ENCODE measurements at places on chromosomes 1 and 21. TPM values are rescaled to one million over a fixed set of nuclear protein-coding genes. Genes with fewer than 3 reads are reported as not detected.

DNA sequence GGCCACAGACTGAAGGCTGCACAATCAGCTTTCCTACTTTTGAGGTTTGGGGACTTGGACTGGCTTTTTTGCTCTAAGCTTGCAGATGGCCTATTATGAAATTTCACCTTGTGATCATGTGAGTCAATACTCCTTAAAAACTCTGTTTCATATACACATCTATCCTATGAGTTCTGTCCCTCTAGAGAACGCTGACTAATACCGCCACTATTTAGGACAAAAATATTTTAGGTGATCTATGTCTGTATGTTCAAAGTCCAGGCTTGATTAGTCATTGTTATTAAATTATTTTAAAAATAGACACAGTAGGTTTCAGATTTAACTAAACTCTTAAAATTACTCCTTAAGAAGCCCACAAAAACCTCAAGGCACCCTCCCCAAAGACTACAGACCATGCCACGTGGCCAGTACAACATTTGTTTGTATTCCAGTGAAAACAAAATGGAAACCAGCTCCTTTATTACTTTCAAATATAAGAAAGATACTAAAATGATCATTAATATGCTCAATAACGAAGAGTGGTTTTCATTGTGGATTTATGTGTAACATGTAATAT lies 63.1 kb downstream of the TMPRSS15 start:
- no peaks in the 10 kb centered on the region for H3K27me3 ChIP-seq
- no peaks in the 10 kb centered on the region for H3K36me3 ChIP-seq
- H3K4me1 ChIP-seq: no peaks in the 10 kb centered on the region
- H3K27ac ChIP-seq: no peak overlapping the region

DNA sequence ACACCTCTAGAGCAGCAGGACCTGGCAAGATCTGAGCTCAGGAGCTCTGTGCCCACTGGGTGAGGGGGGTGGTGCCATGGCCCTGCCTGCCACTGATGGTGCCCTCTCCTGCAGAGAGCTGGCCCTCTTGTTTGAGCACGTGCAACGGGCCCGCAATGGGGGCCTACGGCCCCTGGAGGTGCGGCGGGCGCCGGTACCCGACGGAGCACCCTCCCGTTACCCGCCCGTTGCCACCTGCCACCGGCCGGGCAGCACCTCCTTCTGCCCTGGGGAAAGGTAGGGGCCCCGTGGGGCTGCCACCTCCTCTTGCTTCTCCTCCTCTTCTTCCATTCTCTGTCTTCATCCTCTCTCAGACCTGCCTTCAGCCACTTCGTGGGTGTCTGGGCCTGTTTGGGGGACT lies 38.2 kb downstream of the CITED4 start:
- H3K36me3 ChIP-seq: no peaks in the 10 kb centered on the region
- peaks cover 39% of the 10 kb centered on the region for H3K4me1 ChIP-seq
- no peak for DNase-seq

GRCh38 chr1:104878203-104878909 lies 1128.7 kb downstream of the AMY1C start:
- H3K27ac ChIP-seq: no peak overlapping the region
- no peak overlapping the region for H3K4me3 ChIP-seq
- H3K36me3 ChIP-seq: no peaks in the 10 kb centered on the region
- H3K27me3 ChIP-seq: no peaks in the 10 kb centered on the region
- DNase-seq: no peak

DNA sequence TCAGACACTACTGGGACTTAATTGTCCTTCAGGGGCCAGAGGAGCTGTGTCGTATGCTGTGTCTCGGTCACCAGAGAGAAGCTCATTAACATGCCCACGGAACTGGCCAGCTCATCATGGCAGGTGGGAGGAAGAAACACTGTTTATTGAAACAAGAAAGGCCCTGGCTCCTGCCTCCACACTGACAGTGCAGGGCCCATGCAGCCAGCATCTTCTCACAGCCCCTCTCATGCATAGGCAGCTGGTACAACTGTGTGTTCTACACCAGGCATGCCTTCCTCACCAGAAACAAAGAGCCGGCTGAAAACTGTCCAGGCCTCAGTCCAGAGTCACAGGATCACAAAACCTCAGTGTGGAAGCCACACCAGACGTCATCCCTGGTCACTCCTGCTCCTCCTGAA lies 106.0 kb downstream of the UBE2U start:
- no peak overlapping the region for H3K4me3 ChIP-seq
- no peak overlapping the region for H3K27ac ChIP-seq
- H3K27me3 ChIP-seq: peaks cover 2% of the 10 kb centered on the region
- no peaks in the 10 kb centered on the region for H3K4me1 ChIP-seq
- H3K36me3 ChIP-seq: no peaks in the 10 kb centered on the region

- no peaks in the 10 kb centered on the region for H3K36me3 ChIP-seq
- no peaks in the 10 kb centered on the region for H3K27me3 ChIP-seq
- H3K4me3 ChIP-seq: no peak overlapping the region
- no peak overlapping the region for H3K27ac ChIP-seq
These were observed 137.0 kb downstream of the BRINP2 start for GRCh38 chr1:177307771-177308170.

DNA sequence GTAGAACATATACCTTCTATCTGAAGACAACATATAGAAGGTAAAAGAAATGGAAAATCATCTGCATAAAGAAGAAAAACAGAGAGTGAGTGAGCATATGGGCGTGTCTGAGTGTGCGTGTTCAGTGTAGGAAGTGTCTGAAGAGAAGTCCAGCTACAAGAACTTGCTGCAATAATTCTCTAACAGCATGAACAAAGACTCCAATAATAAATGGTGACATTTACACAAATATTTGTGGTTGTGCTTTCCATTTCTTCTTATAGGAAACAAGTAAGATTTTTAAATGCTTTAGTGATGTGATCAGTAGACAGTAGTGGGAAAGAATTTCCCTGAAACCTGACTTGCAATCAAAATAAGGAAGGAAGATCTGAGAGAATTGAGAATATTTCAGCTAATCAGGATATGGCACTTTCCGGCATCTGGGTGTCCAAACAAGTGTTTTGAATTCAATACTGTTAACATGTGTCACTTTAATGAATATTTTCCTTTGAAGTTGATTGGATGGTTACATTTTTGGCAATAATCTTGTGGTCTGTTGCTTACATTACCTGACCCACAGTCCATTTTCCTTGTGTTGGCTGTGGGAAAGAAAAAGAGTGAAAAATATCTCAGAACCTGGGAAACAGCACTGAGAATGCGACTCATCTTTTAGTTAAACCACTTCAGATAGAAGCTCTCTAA lies 154.0 kb downstream of the TGFB2 start:
- DNase-seq: no peak
- H3K27me3 ChIP-seq: no peaks in the 10 kb centered on the region
- no peak overlapping the region for H3K4me3 ChIP-seq
- no peaks in the 10 kb centered on the region for H3K36me3 ChIP-seq
- no peaks in the 10 kb centered on the region for H3K4me1 ChIP-seq
- H3K27ac ChIP-seq: no peak overlapping the region

DNA sequence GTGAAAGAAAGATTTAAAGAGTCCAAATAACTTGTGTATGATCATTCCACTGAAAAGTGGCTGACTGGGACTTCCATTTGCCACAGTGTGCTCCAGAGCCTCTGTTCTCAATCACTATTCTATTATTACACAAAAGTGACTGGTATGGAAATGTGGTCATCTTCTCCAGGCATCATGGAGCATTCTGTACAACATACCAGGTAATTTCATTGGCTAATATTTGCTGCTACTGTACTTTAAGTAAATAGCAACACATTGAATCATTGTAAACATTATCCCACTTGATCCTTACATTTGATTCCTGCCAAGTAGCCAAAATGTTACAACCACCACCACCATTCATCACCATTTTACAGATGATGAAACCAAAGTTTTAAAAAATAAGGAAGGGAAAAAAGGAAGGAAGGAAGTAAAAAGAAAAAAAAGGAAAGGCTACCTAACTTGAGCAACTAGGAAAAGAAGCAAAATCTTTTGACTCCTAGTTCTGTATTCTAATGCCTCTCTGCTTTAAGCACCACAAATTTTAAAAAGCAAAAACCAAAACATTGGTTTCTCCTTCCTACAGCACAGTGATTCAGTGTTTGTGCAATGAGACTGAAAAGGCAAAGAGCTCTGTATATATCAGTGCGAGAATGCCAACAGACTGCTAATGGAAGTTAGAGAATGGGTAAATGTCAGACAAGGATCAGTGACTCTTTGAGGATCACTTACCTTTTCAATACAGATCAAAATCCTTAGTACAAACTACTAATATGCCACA lies 361.4 kb upstream of the PTBP2 start:
- H3K4me1 ChIP-seq: peaks cover 5% of the 10 kb centered on the region
- H3K27me3 ChIP-seq: no peaks in the 10 kb centered on the region
- no peak overlapping the region for H3K27ac ChIP-seq
- H3K36me3 ChIP-seq: no peaks in the 10 kb centered on the region
- no peak for DNase-seq
- no peak overlapping the region for H3K4me3 ChIP-seq

- no peaks in the 10 kb centered on the region for H3K27me3 ChIP-seq
- peak overlapping the region; percentile 2 for H3K27ac ChIP-seq
- no peak for DNase-seq
- H3K36me3 ChIP-seq: peaks cover 38% of the 10 kb centered on the region
- no peak overlapping the region for H3K4me3 ChIP-seq
These were observed 10.1 kb downstream of the C1orf174 start for GRCh38 chr1:3889936-3890335.

DNA sequence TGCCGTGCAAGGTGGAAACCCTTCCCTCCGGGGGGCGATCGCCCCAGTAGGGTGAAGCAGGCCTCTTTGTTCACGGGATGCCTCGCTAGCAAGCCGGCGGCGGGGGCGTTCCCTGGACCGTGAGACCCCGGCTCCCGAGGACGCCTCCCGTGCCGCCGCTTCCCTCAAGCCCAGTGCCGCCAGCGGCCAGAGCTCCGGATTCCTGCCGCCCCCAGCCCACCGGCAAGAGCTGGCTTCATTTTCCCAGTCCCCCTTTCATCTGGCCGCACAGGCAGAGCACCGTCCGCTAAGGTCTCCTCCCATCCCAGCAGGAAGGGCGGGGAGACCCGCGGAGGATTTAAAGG lies 16.3 kb downstream of the IER5 start:
- peak overlapping the region; percentile 78 for H3K27ac ChIP-seq
- H3K4me1 ChIP-seq: peaks cover 73% of the 10 kb centered on the region
- H3K36me3 ChIP-seq: no peaks in the 10 kb centered on the region
- peak; percentile 62 for DNase-seq
- H3K4me3 ChIP-seq: peak overlapping the region; percentile 80
- peaks cover 34% of the 10 kb centered on the region for H3K27me3 ChIP-seq

- H3K27me3 ChIP-seq: no peaks in the 10 kb centered on the region
- H3K27ac ChIP-seq: no peak overlapping the region
- H3K4me1 ChIP-seq: no peaks in the 10 kb centered on the region
- peaks cover 6% of the 10 kb centered on the region for H3K36me3 ChIP-seq
These were observed 13.5 kb downstream of the FUCA1 start for GRCh38 chr1:23854568-23854967.

- no peaks in the 10 kb centered on the region for H3K27me3 ChIP-seq
- no peaks in the 10 kb centered on the region for H3K36me3 ChIP-seq
- no peak for DNase-seq
These were observed 247.7 kb downstream of the CAMTA1 start for GRCh38 chr1:7032992-7033391.

- H3K27me3 ChIP-seq: peaks cover 5% of the 10 kb centered on the region
- DNase-seq: peak; percentile 59
- H3K36me3 ChIP-seq: no peaks in the 10 kb centered on the region
- no peak overlapping the region for H3K27ac ChIP-seq
- peaks cover 6% of the 10 kb centered on the region for H3K4me1 ChIP-seq
These were observed 85.4 kb upstream of the OLIG2 start for GRCh38 chr21:32940079-32941014.

GRCh38 chr1:38585460-38585859 lies 274.1 kb downstream of the RRAGC start:
- no peak overlapping the region for H3K4me3 ChIP-seq
- peaks cover 14% of the 10 kb centered on the region for H3K4me1 ChIP-seq
- DNase-seq: no peak
- H3K27me3 ChIP-seq: peaks cover 47% of the 10 kb centered on the region
- no peaks in the 10 kb centered on the region for H3K36me3 ChIP-seq

GRCh38 chr1:113021430-113022085 lies 51.4 kb upstream of the LRIG2 start:
- no peaks in the 10 kb centered on the region for H3K4me1 ChIP-seq
- no peak for DNase-seq
- H3K27me3 ChIP-seq: no peaks in the 10 kb centered on the region
- H3K36me3 ChIP-seq: peaks cover 4% of the 10 kb centered on the region
- no peak overlapping the region for H3K27ac ChIP-seq
- H3K4me3 ChIP-seq: no peak overlapping the region

DNA sequence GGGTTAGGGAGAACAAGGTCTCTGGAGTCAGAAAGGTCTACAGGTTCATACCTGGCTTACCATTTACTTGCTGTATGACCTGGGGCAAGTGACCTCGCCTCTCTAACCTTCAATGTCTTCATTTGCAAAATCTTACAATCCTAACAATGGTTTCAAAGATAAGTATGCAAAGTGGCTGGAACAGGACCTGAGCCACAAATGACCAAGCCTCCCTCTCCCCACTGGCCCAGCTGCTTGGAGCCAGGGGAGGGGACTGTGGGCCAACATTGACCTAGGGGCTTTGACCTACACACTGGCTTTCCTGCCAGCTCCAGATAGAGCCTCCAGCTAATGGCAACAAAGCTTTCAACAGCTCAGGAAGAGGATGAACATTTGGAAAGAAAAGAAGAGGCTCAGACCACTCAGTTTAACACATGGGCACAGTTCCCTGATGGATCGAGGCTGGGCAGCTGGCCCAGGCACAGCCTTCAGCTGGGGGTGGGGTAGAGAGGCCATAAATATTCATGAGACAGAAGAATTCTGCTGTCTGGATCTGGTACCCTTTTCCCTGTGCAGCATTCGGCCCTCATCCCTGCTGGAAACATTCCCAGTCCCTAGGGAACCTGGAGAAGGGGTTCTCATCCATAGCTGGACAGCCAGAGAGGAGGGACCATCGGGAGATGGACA lies 12.9 kb downstream of the PTAFR start:
- H3K4me3 ChIP-seq: no peak overlapping the region
- H3K27me3 ChIP-seq: peaks cover 30% of the 10 kb centered on the region
- no peaks in the 10 kb centered on the region for H3K36me3 ChIP-seq
- H3K4me1 ChIP-seq: peaks cover 21% of the 10 kb centered on the region
- DNase-seq: no peak

DNA sequence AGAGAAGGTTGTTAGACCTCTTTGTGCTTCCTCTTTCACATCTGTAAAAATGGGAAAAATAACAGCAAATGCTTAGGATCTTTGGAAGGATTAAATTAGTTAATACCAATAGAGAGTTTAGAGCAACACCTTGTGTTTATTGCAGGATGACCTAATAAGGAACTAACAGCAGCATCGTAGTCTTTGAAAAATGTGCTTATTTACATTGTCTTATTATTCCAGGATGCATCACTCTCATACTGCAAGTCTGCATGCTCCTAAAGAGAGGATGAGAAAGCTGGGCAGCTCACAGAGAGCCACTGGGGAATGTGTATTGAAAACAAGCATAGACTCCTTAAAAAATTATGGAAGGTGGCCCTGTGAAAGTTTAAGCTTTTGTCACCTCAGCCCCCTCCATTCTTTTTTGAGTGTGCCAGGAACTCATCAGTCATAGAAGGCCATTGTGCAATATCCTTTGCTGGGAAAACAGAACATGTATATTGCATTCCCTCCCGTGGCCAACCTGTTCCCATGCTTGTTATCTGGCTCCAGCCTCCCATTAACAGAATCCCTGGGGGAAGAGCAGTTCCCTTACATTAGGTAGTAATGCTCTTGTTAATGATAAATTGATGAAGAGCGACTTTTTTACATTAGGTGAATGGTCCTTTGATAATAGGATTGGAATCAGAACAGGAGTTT lies 180.7 kb downstream of the ZNF326 start:
- no peak overlapping the region for H3K4me3 ChIP-seq
- no peaks in the 10 kb centered on the region for H3K27me3 ChIP-seq
- H3K36me3 ChIP-seq: no peaks in the 10 kb centered on the region
- no peak overlapping the region for H3K27ac ChIP-seq
- DNase-seq: no peak
- H3K4me1 ChIP-seq: no peaks in the 10 kb centered on the region

Gene GSTM5
- total RNA-seq: 0.05 TPM

Gene CR1
- total RNA-seq: 0.08 TPM

Gene FAM131C
- 6.1 TPM for total RNA-seq

Gene LAMB3
- 0.84 TPM for total RNA-seq

All from activated CD8-positive, alpha-beta T cell treated with anti-CD3 and anti-CD28 coated beads, Interleukin-2, amount 10 ng/mL, durations not matched to agents 7 days and 5 days (primary cell).